COR-L47 (cell line): ENCODE measurements at places on chromosomes 13 and 19.

GRCh38 chr13:94366677-94367076 is 112.8 kb downstream of the DCT start:
- no peak for DNase-seq

DNA sequence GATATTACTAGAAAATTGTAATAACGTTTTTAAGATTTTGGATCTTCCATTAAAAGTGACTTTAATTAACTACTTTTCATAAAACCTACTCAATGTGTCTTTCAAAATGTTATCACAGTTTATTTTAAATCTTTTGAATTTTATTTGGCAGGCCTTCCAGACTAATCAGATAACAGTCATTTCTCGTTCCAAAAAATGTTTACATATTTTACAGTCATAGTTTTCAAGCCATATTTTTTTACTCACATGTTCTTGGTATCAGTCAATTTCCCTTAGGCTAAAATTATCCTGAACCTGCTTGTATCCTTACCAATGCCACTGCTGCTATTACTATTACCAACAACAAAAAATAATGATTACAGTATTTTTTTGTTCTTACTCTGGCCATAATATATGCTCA is 1783.5 kb downstream of the SLITRK5 start:
- DNase-seq: no peak

DNA sequence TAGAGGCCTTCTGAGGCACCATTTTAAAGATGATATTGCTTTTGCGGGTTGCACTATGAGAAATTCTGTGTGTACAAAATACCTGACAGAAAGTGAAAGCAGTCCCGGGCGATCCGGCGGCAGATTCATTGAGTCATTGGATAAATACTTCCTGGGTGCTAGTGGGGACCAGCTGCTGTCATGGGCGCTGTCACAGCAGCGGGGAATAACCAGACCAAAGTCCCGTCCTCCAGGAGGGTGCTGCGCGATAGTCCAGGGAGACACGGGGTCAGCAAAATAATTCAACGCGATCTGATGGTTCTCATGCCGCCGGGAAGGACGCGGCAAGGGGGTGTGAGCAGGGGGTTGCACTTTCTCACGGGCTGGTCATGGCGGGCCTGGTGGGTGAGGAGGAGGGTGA is 13.5 kb downstream of the ZFR2 start:
- no peak for DNase-seq

GRCh38 chr19:28988066-28988465 is 224.9 kb downstream of the UQCRFS1 start:
- no peak for DNase-seq

DNA sequence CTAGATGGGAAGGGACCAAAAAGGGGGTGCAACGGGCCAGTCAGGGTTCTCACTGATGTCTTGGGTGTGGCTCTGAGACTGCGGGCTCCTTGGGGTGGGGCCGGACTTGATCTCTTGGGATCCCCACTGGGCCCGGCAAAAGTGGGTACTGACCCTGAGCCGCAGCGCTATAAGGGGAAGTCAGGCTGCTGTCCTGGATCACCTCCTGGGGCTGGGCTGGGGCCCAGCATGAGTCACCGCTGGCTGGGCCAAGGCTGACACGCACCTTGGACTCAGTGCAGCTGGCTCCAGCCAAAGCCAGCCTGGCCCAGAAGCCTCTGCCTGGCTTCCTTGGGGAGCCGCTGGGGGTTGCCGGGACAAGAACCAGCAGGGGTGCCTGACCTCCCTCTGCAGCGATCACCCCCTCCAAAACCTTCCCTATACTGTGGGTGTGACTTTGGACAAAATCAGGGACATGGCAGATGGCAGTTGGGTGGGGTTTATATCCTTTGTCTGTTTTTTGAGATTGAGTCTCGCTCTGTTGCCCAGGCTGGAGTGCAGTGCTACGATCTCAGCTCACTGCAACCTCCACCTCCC is 617 bp upstream of the IQCN start:
- no peak for DNase-seq

- DNase-seq: no peak
Measured at GRCh38 chr19:36101550-36102327, 9.2 kb upstream of the OVOL3 start.

GRCh38 chr13:31998131-31998530 is 33.4 kb upstream of the FRY start:
- no peak for DNase-seq
